ENCODE measurements at places on chromosomes 7 and 10. TPM values are rescaled to one million over a fixed set of nuclear protein-coding genes. Genes with fewer than 3 reads are reported as not detected.

PNLIP gene
- not detected for total RNA-seq

ATXN7L1 gene
- 10.3 TPM for total RNA-seq

GIMAP8 gene
- total RNA-seq: 0.74 TPM

PDE1C gene
- 21.1 TPM for total RNA-seq

ZNF32 gene
- total RNA-seq: 37.4 TPM

PHF14 gene
- 152 TPM for total RNA-seq

ARMH3 gene
- 17.0 TPM for total RNA-seq

MAGI2 gene
- 99.1 TPM for total RNA-seq

PTPN20 gene
- 4.7 TPM for total RNA-seq

SPDYE6 gene
- total RNA-seq: not detected

SPDYE2 gene
- total RNA-seq: not detected

ACTA2 gene
- 20.7 TPM for total RNA-seq

VWDE gene
- 0.25 TPM for total RNA-seq

ENTPD1 gene
- 6.9 TPM for total RNA-seq

PON1 gene
- total RNA-seq: not detected

FASTK gene
- total RNA-seq: 24.6 TPM

CDHR3 gene
- 11.6 TPM for total RNA-seq

BMPER gene
- total RNA-seq: 3.4 TPM

INA gene
- total RNA-seq: 161 TPM

PTF1A gene
- not detected for total RNA-seq

NPVF gene
- total RNA-seq: not detected

RPEL1 gene
- total RNA-seq: not detected

PRPS1L1 gene
- total RNA-seq: not detected

ADGRA1 gene
- total RNA-seq: 3.9 TPM

RELN gene
- total RNA-seq: 52.6 TPM

CAV1 gene
- total RNA-seq: 16.7 TPM

MYO3A gene
- total RNA-seq: 2.2 TPM

CYP3A5 gene
- total RNA-seq: under 0.01 TPM

ARHGAP22 gene
- total RNA-seq: 2.5 TPM

PAX4 gene
- total RNA-seq: not detected

NKX2-3 gene
- total RNA-seq: under 0.01 TPM

TMEM236 gene
- total RNA-seq: under 0.01 TPM

MKX gene
- 0.49 TPM for total RNA-seq

PITRM1 gene
- 48.4 TPM for total RNA-seq

CCM2 gene
- 19.4 TPM for total RNA-seq

SPDYE1 gene
- not detected for total RNA-seq

FAM25A gene
- not detected for total RNA-seq

CLDN3 gene
- not detected for total RNA-seq

FAM25G gene
- not detected for total RNA-seq

PIK3AP1 gene
- total RNA-seq: 1.5 TPM

ELAPOR2 gene
- total RNA-seq: 22.4 TPM

All from temporal lobe (tissue), 4 donors.